ENCODE measurements at places on chromosomes 6 and 20. TPM values are rescaled to one million over a fixed set of nuclear protein-coding genes. Genes with fewer than 3 reads are reported as not detected.

DNA sequence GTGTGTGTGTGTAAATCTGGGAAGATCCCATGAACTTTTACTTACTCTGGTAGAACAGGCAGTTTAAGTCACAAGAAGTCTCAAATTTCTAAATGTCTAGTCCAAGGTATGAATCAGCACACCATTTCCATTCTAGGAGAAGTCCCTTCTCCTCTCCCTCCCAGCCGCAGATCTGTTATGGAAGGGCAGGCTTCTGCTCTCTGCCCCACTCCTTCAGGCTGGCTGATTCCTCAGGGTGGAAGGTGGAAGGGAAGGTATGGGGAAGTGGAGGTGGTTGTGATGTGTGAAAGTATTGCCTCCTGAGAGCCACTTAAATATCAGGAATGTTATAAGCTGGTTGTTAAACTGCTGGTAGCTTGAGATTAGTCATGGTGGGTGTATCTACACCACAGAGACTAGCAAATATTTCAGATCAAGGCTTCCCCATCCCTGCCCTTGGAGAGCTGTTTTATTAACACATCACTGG, 44.5 kb upstream of the LAMA4 start:
- DNase-seq: no peak

BMP5 gene
- 2.6 TPM for total RNA-seq

DNA sequence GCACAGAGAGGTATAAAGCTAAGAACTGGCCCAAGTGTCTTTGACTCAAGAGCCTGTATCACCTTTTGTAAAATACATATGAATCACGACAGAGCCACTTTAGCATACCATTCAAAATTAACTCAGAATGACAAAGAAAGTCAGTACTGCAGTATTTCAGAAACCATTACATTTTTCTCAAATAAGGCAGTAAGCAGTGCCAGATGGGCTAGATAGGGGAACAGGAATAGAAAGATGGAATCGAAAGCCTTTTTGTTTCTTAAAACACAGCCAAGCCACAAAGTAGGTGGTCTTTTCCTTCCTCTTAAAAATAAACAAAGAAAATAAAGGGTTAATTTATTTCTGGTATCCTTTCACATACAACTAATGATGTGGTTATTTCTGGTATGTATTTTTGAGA, 10.3 kb downstream of the CLDN20 start:
- DNase-seq: no peak

GRCh38 chr6:210104-210456, 82.2 kb upstream of the DUSP22 start:
- DNase-seq: no peak

DNA sequence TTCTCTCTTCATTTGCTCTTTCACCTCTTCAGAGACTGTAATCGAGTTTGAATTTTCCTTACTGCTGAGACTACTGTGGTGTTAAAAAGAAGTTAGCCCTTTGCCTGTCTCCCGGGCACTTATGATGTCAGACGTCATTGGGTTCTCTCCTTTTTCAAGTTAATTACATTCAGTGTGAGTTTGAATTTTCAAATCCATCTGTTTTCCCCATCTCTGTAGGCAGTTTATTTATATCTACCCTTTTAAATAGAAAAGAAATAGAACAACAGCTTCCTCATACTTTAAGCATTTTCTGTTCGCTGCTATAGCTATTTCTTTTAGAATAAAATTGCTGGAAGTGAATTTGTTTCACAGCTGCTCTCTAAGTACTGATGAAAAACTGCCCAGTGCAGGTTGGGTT, 81.4 kb downstream of the MCHR2 start:
- no peak for DNase-seq

FOXA2 gene
- total RNA-seq: not detected

Data from heart right ventricle (tissue), 16 donors.